ENCODE measurements at places on chromosomes 16 and 17.

- no peak for DNase-seq
Measured at GRCh38 chr16:85168732-85169256, 56.5 kb upstream of the CIBAR2 start.

- DNase-seq = peak; percentile 74
Measured at GRCh38 chr17:78378225-78379130, at the start of gene PGS1. PGS1 (plus strand) TSS chr17:78378649; CDS start chr17:78378666, 17 bp downstream.

GRCh38 chr16:85402910-85403692 is 210.0 kb upstream of the GSE1 start:
- no peak for DNase-seq

DNA sequence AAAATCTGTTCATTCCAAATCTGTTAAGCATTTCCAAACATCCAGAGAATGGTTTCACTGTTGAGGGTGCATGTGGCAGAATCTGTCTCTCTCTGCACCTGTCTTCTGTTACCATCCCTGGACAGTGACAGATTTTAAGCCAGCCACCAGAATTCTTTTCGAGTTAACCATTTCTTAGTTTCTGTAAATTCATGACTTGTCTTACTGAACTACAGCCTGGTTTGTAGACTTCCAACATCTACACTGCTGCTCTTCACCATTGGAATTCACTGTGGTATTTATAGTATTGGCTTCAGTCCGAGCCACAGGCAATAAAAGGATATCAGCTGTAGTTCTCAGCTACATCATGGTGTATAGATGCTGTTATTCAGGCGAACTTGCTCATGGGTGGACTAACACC is 47.6 kb downstream of the GOSR1 start:
- no peak for DNase-seq

GRCh38 chr16:81522108-81522701 is 77.6 kb downstream of the CMIP start:
- peak; percentile 81 for DNase-seq

DNA sequence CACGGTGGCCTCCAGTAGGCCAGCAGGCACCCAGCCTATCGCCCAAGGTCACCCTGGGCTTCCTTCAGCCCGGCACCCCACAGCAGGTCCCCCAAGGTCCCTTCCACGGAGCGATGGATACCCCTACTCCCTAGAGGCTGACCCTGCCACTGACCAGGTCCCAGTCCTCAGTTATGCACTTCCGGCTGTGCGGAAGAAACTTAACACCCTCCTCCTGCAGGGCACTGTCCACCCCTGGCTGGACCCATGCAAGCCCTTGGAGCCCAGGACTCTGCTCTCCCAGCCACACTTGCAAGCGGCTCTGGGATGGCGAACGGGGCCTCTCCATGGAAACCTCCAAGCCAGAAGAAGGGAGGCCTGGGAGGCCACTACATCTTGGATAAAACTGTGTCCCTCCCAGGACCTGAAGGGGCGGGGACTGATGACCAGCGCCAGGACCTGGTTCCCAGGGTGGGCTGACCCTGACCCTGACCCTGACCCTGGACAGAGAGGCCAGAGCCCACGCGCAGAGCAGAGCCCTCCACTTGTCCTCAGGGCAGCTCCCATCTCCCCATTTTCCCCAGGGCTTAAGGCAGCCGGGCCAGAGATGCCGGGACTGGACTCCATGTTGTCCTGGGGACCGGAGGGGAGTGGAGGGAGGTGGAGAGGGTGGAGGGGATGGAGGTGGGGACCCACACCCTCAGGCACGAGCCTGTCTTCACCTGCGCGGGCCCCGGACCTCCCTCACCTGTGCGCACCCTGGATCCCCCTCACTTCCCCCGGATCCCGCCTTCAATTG is 734 bp downstream of the CEP131 start:
- no peak for DNase-seq

- DNase-seq = no peak
Measured at GRCh38 chr16:51937771-51938170, 609.2 kb downstream of the TOX3 start.

GRCh38 chr16:82560805-82561325 is 65.9 kb upstream of the CDH13 start:
- DNase-seq = no peak

GRCh38 chr17:16425698-16426659 is 10.6 kb downstream of the TRPV2 start:
- no peak for DNase-seq
